Activated CD8-positive, alpha-beta memory T cell treated with anti-CD3 and anti-CD28 coated beads for 4 hours (primary cell): ENCODE measurements at places on chromosomes 11 and 22.
A peak's percentile ranks its signal among the peaks of the same experiment; 100 is the strongest.

GRCh38 chr11:94650756-94651155 is 83.6 kb downstream of the PIWIL4 start:
- no peak for DNase-seq

DNA sequence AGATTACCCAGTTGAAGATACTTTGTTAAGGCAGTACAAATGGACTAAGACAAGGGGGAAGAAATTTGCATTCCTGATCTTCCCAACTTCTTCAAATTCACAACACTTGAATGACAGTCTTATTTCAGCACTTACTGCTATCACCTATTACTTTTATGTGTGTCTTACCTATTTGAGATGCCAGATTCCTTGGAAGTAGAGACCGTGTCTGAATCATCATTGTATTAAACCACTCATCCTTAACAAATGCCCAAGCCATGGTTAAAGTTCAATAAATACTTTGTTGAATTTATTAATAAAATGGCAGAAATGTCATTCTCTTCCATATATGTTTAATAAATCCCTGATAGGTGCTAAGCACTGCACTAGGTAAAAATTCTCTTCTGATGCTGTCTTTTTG is 18.3 kb downstream of the SC5D start:
- DNase-seq, result no peak

DNA sequence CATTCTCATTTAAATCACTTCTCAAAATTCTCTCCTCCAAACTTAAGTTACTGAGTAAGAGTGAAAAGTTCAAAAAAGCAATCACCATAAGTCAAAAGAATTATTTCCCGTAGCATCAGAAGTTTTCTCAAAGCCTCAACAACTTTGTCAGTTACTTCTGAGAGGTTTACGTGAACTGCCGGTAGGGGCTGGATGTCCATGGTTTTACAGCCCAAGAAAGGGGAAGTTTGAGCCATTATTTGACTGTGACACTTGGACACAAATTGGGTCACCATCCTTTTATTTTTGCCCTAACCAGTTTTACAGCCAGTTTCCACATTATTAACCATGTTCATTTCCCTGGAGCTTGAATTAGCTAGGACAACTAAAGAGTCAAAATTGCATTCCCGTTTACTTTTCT is 7.5 kb downstream of the POU2AF3 start:
- no peak for DNase-seq

DNA sequence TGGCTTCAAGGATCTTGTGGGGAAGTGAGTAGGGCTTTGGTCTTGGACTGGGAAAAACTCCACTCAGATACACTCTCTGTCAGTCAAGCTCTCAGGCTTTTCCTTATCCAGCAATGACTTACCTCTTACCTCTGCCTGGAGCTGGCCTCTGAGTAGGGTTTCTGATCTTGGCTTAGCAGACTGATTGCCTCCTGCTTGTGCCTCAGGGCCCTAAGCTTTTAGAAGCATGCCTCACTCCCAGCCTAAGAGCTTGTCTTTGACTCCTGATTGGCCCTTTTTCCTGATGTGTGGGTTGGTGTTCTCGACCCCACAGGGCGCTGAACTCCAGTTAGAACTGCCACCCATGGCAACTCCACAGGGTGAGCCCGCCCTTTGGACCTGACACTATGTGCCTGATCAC is 275.0 kb downstream of the ST3GAL4 start:
- DNase-seq, result no peak

DNA sequence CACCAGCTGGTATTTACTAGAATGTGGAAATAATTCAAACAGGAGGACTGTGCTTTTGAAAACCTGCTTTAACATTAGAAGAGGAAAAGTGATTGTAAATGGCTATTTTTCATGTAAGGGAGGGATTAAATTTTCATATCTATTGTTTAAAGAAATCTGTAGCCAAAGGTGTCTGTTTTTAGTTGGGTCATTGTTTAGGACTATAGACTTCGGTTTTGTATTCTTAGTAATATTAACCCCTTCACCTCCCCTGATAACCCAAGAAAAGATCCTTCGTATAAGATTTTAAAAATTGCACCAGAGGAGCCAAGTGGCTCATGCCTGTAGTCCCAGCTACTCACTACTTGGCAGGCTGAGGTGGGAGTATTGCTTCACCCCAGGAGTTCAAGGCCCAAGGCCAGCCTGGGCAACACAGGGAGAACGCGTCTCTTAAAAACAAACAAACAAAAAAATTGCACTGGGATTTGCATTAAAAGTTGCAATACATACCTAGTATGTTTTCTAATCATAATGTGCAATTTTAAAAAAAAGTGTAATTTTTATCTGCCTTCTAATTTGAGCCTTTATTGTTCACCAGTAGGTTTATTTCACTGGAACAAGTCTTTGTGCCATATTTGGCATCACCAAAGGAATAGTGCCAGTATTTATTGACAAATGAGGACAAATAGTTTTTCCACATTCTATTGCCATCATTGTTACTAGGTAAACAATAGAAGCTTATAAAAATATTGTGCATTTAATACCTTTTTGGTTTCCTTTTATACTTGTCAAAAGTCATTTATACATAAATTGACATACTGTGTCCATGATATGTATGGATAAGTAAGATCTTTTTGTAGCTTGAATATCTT is 34.3 kb downstream of the MTMR3 start:
- no peak for DNase-seq

- peak; percentile 5 for DNase-seq
Observed at GRCh38 chr11:4626207-4627099, 10.8 kb upstream of the OR51D1 start.

GRCh38 chr22:45987136-45987861 is 10.3 kb upstream of the WNT7B start:
- DNase-seq, result no peak
